Stimulated activated CD8-positive, alpha-beta memory T cell treated with anti-CD3 and anti-CD28 coated beads, Interleukin-7, amount 100 ng/mL, for 4 hours (primary cell): ENCODE measurements at places on chromosomes 7 and 10.

DNA sequence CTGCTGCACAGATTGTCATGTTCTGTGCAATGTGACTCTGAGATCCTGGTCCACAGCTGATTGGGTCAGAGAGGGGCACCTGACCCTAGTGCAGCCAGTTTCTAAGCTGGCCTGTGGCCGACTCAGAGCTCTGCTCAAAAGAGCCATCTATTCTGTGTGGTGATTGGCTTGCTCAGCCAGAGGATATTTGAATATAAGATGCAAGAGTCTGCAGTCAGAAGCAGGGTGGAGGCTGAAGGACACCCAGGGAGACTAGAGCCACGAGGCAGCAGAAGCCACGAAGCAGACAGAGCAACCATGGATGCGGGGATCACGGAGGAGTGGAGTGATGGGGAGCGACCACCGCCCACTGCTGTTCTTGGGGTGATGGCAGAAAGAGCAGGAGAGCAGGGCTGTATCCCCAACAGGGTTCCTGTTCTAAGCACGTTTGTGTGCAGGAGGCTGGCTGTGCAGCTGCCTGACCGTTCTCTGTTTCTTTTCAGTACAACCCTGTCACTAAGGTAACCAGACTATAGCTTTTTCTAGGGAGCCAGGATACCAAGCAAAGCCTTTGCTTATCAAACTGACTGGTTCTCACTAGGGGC, 19.5 kb upstream of the RHEB start:
- no peak for DNase-seq

- DNase-seq: no peak
These were observed 134.8 kb upstream of the SEMA3C start for GRCh38 chr7:81053623-81054022.

DNA sequence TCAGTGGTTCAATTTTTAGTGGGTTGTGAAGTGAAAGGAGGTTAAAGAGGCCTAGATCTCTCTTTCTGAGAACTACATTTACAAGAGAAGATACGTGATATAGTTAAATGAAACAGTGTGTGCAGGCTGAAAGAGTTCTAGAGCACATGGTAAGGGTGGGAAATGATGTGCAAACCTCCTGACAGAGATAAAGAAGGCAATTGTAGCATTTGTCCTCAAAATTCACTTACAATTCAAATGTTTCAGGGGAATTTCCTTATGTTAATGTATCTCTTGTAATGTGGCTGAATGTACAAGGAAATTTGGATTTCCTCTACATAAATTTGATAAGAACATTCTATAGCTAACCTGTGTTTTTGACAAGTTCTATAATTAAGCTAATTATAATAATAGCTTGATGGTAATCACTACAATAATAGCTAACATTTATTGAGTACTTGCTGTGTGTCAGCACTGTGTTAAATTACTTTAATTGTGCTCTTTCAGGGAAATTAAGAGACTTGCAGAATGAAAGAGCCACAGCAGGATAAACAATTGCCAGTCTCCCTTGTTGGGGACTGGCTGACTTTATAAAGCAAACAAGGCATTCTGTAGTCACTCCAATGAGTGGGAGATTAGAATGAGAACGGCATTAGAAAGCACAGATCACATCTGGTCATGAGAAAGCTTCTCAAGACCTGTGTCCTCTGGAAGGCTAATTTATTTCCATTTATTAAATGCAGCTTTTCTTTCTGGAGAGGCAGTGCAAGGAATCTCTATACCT, 139.7 kb upstream of the TMEM72 start:
- no peak for DNase-seq

DNA sequence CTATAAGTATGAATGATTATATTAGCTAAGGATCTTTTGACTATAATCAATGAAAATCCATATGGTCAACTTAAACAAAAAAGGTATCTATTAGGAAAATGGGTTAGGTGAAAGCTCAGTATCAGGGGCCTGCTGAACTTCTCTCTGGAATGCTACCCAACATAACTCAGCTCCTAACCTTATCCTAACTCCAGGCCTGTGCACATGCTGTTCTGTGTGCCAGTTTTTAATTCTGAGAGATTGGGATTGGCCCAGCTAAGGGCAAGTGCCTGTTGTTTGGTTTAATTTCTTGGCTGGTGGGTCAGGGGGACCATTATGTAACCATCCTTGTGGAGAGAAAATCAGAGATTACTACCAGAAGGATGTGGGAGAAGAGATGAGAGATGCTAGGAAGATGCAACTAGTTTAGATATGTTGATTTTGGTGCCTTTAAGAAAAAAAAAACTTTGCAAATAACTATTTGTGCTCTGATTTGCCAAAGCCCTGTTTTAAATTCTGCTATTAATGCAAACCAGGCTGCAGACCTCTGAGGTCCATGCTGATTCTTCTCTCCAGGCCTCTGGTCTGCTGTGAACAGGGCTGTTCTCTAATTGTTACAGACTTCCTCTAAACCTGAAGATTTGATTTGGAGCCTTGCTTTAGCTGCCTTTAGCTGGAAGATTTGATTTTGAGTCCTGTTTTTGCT, 23.9 kb upstream of the HDAC9 start:
- no peak for DNase-seq

DNA sequence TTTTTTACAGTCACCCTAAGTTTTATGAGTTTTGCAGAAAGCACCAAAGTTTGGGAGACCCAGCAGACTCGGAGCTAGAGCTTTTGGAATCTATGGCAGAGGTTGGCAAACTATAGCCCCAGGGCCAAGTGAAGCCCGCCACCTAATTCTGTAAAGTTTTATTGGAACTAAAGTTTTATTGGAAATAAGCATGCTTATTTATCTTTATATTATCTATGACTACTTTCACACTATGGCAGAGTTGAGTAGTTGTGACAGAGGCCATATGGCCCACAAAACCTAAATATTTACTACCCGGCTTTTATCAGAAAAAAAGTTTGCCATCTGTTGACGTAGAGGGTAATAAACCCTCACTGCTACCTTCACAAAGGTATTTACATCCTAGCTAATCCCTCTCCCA, 267.6 kb downstream of the GPAM start:
- no peak for DNase-seq

- DNase-seq: no peak
These were observed 322.9 kb upstream of the AKR1E2 start for GRCh38 chr10:4503076-4503475.

DNA sequence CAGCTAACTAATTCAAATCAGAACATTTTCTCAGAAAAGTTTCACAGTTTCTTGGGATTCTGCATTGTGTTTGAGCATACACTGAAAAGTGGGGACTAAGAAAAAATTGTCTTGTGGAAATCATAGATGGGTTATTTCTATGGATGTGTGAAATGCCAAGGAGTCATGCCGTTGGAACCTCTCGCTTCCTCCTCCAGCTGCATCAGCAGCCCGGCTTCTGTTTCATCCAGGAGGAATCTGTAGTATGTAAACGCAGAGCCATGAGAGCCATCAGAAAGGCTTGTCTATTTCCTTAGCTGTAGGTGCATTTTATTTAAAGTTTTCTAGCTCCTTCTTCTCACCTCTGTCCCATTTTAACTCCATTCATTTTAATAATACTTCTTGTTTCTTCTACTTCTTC, 1144.1 kb downstream of the GATA3 start:
- DNase-seq: no peak

- no peak for DNase-seq
These were observed 23.7 kb downstream of the FGF8 start for GRCh38 chr10:101752241-101752640.

DNA sequence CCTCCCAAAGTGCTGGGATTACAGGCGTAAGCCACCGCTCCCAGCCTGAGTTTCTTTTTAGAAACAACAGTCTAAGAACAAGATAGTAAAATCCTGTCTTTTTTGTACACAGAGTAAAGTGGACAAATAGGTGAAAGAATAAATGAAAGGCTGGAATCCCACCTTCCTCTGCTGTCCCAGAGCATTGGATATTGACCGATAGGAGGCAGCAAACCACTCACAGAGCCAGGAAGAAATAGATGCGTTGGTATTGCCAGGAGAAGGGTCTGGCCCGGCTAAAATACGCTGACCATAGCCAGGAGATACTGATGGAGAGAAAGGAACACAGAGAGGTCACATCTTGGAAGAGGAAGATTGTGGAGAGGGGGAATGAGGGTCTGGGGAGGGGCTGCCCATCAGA, 11.4 kb upstream of the ZNF12 start:
- DNase-seq: no peak
